ENCODE measurements at places on chromosomes 16 and 17. TPM values are rescaled to one million over a fixed set of nuclear protein-coding genes. Genes with fewer than 3 reads are reported as not detected.

- peaks cover 99% of the 10 kb centered on the region for H3K36me3 ChIP-seq
- no peaks in the 10 kb centered on the region for H3K4me1 ChIP-seq
- H3K27me3 ChIP-seq: no peaks in the 10 kb centered on the region
- H3K27ac ChIP-seq: no peak overlapping the region
- DNase-seq: no peak
- no peak overlapping the region for H3K4me3 ChIP-seq
These were observed 19.1 kb upstream of the COPRS start for GRCh38 chr17:31877911-31878702.

GRCh38 chr17:67435786-67436185 is 58.7 kb downstream of the PITPNC1 start:
- no peak overlapping the region for H3K4me3 ChIP-seq
- H3K36me3 ChIP-seq: no peaks in the 10 kb centered on the region
- peaks cover 34% of the 10 kb centered on the region for H3K4me1 ChIP-seq
- H3K27me3 ChIP-seq: no peaks in the 10 kb centered on the region
- DNase-seq: no peak

Gene IGSF6
- total RNA-seq: 2.5 TPM

DNA sequence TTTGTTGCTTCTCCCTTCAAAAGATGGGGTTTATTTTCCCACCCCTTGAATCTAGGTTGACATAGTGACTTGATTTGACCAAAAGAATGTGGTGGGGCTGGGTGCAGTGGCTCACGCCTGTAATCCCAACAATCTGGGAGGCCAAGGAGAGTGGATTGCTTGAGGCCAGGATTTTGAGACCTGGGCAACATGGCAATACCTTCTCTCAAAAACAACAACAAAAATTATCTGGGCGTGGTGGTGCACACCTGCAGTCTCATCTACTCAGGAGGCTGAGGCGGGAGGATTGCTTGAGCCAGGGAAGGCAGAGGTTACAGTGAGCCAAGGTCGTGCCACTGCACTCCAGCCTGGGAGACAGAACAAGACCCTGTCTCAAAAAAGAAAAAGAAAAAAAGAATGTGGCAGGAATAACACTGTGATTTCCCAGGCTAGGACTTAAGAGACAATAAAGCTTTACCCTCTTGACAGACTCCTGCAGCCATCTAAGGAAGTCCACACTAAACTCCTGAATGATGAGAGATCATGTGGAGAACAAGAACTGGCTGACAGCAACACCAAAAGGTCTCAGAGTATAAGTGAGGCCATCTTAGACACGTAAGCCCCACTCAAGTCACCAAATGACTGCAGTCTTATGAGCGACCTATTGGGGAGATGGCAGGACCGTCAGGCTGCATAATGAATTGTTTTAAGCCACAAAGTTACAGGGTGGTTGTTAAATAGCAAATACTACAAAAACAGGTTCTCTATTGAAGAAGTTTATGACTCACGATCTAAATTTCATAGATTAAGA is 37.0 kb downstream of the FBXL20 start:
- no peaks in the 10 kb centered on the region for H3K27me3 ChIP-seq
- DNase-seq: no peak
- H3K36me3 ChIP-seq: no peaks in the 10 kb centered on the region
- H3K4me3 ChIP-seq: no peak overlapping the region
- no peaks in the 10 kb centered on the region for H3K4me1 ChIP-seq

Data from esophagus squamous epithelium (tissue), 5 donors.